ENCODE measurements at places on chromosomes 3 and 15.
A peak's percentile ranks its signal among the peaks of the same experiment; 100 is the strongest.

GRCh38 chr3:175457301-175457700 is 598.2 kb downstream of the NAALADL2 start:
- DNase-seq, result no peak

GRCh38 chr3:12966847-12967605 is 106.2 kb downstream of the IQSEC1 start:
- DNase-seq, result no peak

DNA sequence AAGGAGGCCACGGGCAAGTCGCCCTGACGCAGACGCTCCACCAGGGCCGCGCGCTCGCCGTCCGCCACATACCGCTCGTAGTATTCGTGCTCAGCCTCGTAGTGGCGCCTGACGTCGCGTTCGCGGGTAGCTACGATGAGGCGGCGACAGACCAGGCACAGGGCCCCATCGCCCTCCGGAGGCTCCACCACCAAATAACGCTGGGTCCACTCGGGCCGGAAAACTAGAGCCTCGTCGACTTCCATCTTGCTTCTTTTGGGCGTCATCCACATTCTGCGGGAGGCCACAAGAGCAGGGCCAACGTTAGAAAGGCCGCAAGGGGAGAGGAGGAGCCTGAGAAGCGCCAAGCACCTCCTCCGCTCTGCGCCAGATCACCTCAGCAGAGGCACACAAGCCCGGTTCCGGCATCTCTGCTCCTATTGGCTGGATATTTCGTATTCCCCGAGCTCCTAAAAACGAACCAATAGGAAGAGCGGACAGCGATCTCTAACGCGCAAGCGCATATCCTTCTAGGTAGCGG is at the start of gene EPM2AIP1:
EPM2AIP1 (minus strand) TSS at position 326 of the 520 bp plus-strand sequence; CDS start at position 272, 54 bp downstream.
- DNase-seq, result no peak

- no peak for DNase-seq
Observed at GRCh38 chr3:27623085-27623753, 98.9 kb downstream of the EOMES start.

- no peak for DNase-seq
Observed at GRCh38 chr3:130950124-130950523, 56.2 kb downstream of the ATP2C1 start.

GRCh38 chr3:50455161-50456018 is 48.0 kb downstream of the CACNA2D2 start:
- DNase-seq, result no peak

DNA sequence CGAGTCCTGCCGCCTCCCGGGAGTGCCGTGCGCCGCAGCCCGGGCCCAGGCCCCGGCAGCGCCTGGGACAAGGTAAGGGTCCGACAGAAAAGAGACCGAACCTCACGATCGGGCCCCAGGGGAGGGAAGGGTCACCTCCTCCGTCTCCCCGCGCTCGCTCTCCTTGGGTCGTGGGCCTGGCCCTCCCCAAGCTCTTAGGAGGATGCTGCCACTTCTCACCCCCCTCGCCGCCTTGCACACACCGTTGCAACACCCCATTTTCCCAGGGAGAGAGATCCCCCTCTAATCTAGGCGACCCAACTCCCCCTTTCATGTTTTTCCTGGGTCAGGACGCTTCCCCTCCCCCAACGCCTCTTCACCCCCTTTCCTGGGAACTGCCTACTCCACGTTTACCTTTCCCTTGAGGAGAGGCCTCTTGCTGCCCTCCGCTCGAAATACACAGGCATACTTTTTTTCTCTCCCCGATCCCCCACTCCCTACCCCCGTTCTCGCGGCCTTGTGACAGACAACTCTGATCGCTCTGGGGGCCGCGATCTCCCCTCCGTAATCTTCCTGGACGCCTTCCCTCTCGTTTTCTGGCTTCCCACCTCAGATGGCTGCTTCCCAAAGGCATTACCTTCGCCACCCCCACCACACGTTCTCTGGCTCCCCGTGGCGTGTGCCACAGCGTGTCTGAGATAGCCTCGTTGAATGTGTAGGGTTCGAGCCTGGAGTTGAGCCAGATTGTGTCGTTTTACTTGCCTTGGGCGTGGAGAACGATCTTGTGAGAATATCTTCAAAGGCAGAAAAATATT is 688 bp downstream of the SETD5 start:
- peak; percentile 46 for DNase-seq

GRCh38 chr3:132456136-132456535 is 38.8 kb downstream of the DNAJC13 start:
- no peak for DNase-seq

DNA sequence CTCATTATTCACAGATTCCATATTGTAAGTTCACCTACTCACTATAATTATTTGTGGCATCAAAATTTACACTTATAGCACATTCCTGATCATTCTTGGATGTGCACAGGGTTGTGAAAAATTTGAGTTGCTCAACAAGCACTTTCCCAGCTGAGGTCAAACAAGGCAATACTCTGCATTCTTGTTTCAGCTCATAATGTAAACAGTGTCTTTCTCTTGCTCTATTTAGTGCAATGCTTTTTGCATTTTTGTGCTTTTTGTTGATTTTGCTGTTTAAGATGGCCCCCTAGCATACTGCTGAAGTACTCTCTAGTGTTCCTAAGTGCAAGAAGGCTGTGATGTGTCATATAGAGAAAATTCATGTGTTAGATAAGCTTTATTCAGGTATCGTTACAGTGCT is 66.7 kb upstream of the TNIK start:
- no peak for DNase-seq

DNA sequence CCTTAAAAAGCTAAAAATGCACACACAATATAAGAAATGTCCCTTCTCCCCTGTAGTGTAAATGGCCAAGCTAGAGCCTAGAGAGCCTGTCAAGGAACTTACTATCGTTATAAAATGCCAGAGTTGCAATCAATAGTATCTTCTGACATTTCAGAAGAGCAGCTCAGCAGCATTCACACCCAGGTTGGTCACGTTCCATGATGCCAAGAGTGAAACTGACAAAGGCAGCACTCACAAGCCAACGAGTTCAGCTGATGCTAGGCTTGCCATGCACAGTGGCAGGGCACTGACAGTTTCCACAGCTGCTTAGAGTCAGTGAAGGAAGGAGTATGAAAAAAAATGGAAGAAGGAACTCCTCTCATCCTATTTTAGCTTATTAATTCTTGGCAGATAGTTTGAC is 331.4 kb upstream of the CCDC54 start:
- no peak for DNase-seq

GRCh38 chr3:191882289-191882688 is 421.3 kb downstream of the PYDC2 start:
- DNase-seq, result no peak

- DNase-seq, result no peak
Observed at GRCh38 chr3:72932416-72932815, 44.6 kb downstream of the GXYLT2 start.

GRCh38 chr15:45114076-45114750 is at the start of the genes DUOX2 and DUOXA2:
Gene DUOX2, minus strand, starts transcription at chr15:45114172. Its CDS starts 761 bp downstream, at chr15:45113411.
Gene DUOXA2, plus strand, starts transcription at chr15:45114326. Its CDS starts 280 bp downstream, at chr15:45114606.
- DNase-seq, result no peak

DNA sequence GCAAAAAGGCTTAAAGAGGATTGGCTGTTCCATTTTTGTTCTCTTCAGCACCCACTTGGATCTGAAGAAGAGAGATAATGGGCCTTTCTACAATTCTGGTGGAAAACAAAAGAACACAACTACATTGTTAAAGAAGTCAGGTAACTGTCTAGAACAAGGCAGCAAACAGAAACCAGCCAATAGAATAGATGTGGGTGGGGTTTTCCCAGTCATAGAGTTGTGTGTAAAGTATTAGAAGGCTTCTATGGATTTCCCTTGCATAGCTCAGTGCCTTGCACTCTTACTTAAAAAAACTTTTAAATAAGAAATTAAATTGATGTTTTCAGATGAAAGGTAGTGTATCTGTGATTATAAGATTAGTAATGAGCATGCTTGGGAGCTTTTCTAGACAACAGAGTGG is 462.7 kb upstream of the ATP11B start:
- DNase-seq, result no peak

GRCh38 chr15:66027268-66027805 is 158.0 kb downstream of the RAB11A start:
- no peak for DNase-seq

- peak; percentile 44 for DNase-seq
Observed at GRCh38 chr15:98177966-98178592, 217.6 kb downstream of the ARRDC4 start.

DNA sequence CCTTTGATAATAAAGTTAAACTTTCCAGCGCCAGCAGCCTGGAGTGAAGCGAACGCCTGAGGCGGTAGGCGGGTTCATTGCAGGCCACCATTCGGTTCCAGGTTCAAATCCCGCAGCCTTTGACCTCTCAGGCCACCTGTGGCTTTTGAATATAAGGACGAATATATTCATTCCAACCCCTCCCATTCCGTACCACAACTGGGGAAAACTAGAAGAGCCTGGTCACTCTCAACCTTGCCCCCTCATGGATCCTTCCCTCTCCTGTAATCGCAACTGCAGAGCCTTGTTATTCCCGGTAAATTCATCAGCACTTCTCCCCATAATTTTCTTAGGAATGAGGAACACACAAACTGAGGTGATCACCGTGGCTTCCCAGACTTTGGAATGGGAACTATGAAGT is 35.2 kb downstream of the ZIC4 start:
- DNase-seq, result no peak

DNA sequence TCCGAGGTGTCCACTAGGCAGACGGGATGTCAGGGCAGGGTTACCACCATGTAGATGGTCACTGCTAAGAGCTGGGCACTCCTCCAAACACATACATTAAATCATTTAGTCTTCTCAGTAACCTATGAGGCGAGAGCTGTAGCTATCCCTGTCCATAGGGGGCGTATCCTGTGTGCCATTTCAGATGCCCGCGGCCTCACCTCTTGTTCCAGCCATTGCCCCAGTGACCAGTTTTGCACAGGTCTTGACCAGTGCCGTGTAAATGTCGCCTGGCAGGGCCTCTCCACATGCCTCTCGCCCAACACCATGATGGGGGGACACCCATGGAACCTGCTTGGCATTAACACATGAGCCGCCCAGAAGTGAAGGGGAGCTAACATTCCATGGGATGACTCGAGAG is 20.8 kb upstream of the SRP14 start:
- DNase-seq, result no peak

GRCh38 chr15:65530318-65531111 is at the start of gene HACD3:
Gene HACD3, plus strand, starts transcription at chr15:65530463. Its CDS starts 169 bp downstream, at chr15:65530632.
- DNase-seq, result peak; percentile 95

- DNase-seq, result no peak
Observed at GRCh38 chr3:46163556-46164041, 44.5 kb downstream of the CCR1 start.

DNA sequence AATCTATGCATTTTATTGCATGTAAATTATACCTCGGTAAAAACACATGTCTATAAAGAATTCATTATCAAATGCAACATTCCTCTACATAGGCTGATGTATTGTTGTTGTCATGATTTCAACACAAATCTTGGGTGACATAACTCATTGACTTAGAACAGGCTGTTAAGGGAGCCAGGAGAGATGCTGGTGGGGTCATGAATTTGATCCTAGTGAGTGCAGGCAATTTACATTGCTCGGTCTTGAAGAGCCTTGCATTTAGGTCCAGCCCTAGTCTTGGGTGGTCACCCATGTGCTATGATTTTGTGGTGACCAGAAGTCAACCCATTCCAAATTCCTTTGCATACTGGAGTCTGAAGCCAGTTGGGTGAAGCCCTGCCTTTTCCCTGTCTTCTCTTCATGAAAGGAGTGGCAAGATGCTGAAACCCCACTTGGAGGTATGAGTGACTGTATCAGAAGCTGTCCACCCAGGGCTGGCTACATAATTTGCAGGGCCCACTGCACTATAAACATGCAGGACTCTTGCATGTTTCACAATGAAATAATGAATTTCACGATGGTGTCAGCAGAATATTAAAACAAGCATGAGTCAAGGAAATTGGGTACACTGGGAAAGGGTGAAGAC is 59.2 kb downstream of the RPLP1 start:
- no peak for DNase-seq

- DNase-seq, result no peak
Observed at GRCh38 chr15:64975390-64975789, 14.3 kb downstream of the SPG21 start.

GRCh38 chr3:141371882-141372281 is 3.6 kb downstream of the ZBTB38 start:
- no peak for DNase-seq

- no peak for DNase-seq
Observed at GRCh38 chr3:25246913-25247312, 181.2 kb upstream of the RARB start.

- no peak for DNase-seq
Observed at GRCh38 chr3:140752499-140752898, 74.6 kb downstream of the TRIM42 start.

DNA sequence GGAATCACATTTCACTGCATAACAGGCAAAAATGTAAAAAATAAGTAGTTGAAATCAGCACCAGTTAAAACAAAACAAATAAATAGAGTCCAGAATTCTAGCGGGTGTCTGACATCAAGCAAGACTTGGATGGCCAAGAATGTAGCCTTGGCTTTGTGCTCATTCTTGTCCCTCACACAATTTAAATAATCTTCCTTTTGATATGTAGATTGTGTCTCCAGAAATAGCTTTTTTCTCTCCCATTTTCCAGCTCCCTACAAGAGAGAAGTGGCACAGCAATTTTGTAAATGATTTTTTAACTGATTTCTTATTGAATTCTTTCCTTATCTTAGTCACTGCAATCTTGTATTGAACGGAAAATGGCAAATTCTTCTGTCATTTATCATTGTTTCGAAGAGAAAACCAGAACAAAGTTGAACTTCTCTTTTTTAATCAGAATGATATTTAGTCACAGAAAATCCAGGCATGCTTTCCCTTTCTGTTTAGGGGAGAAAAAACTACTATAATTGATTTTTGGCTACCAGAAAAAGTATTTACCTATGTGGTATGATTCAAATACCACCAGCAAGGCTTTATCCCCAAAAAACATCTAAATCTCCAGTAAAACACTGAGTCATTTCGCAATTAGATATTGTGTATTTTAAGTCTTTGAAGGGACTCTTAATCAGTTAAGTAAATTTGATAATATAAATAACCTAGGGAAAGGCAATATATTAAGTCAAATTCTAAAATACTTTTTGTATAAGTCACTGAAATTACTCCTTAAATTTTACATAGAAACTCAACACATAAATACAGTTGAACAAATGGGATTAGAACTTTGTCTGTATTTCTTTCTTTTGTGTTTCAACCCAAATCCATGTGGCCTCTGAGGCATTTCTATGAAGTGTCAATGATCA is 481.7 kb downstream of the GBE1 start:
- no peak for DNase-seq

GRCh38 chr3:52220380-52221026 is 4.9 kb downstream of the TLR9 start:
- peak; percentile 86 for DNase-seq

DNA sequence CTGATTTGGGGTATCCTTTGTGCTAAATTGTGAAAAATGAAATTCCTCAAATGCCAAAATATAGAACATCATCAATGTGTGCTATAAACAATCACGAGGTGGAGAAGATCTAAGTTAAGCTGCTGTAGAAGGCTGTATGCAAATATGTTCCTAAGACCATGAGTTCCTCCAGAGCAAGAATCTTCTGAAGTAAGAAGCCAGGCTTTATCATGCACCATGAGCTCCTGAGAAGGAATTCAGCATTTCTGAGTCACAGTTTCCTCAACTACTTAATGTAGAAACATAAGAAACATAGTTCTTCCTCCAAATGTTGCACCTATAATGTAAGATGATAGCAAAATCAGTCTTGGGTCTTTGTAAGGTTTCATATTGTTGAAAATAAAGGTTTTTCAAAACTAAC is 241.7 kb upstream of the MDFIC2 start:
- DNase-seq, result no peak
